Stimulated activated CD8-positive, alpha-beta memory T cell treated with anti-CD3 and anti-CD28 coated beads, Interleukin-15, amount 100 ng/mL, for 48 hours (primary cell): ENCODE measurements at places on chromosomes 3 and 15.

DNA sequence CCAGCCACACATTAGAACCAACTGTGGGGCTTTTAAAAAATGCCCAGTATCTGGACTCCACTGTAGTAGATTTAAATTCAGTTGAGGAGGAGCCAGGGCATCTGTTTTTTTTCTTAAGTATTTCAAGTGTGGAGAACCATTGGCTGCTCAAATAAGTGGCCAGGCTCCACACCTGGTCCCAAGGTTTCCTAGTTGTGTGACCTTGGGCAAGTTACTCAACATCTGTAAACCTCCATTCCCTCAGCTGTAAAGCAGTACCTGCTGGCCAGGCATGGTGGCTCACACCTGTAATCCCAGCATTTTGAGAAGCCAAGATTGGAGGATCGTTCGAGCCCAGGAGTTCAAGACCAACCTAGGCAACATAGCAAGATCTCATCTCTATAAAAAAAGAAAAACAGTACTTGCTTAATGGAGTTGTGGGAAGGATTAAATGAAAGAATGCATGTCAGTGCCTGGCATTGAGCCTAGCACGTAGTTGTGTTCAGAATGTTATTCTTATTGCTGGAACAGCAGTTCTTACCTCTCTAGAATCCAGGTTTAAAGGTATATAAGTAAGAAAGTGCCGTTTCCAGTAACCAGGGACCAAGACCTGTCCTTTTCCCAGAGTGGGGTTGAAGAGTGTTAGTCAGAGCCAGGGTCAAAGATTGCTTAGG is 2.0 kb downstream of the PPP1R14D start:
- no peak for DNase-seq

DNA sequence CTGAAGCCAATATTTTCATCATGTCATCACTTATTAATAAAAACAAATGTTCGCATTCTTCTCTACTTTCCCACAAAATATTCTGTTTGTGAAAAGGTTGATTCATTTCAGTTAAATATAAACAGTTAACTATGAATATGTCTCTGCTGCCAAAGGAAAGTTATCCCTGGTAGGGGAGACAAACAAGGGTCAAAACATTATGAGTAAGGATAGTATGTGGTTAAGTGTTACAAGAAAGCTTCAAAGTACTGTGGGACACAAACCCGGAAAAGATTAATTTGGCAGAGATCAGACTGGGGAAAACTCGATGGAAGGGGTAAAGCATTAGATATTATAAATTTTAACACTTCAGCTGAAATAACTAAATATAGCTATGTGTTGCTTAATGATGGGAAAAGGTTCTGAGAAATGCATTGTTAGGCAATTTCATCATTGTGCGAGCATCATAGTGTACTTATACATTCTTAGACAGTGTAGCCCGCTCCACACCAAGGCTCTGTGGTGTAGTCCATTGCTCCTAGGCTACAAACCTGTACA is 436.5 kb upstream of the TBL1XR1 start:
- no peak for DNase-seq

GRCh38 chr3:179266701-179267211 is 15.8 kb upstream of the KCNMB3 start:
- no peak for DNase-seq

DNA sequence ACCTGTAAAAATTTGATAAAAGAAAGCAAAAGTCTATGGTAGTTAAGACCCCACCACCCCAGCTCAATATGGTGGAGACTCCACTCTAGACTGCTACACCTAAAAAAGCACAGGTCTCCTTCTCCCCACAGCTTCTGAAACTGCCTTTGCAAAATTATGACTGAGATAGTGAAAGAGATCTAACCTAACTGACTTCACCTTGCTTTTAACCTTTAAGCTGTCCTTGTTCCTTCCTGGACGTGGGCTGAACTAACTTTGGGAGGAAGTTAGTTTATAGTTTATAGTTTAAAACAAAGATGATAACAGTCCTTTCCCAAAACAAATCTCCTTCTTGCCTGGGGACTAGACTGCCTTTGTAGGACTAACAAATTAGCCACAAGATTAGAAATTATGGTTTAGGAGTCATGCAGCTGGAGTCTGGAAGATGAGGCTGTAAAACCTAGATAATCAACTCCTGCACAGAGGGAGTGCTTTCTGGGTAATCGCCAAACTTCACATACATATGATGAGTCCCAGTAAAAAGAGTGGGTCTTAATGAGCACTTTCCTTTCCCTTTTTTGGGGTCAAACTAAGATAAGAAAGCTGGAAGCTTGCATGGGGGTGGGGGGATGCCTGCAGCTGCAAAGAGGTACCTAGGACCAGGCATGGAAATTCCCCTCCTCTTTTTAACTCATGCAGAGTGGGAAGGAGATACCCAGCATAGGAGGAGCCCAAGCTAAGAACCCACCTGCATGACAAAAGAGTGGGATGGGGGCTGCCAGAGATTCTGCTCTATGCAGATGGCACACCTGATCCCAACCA is 17.5 kb downstream of the CCR8 start:
- no peak for DNase-seq

DNA sequence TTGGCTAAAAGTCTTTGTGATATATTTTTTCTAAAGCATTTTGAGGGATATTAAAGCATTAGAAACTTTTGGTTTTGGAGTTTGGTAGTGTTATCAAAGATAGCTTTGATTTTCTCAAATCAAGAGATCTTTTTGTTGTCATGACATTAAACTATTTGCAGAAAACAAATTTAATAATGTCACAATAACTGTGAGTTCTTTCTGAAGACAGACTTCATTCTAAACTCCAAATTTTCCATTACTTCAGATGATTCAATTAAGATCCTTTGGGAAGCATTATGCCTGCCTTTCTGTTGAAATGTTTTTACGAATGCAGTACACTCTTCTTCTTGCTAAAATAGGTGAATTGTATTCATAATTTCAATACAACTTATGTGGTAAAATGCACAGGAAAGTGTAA is 145.4 kb downstream of the ALCAM start:
- no peak for DNase-seq

DNA sequence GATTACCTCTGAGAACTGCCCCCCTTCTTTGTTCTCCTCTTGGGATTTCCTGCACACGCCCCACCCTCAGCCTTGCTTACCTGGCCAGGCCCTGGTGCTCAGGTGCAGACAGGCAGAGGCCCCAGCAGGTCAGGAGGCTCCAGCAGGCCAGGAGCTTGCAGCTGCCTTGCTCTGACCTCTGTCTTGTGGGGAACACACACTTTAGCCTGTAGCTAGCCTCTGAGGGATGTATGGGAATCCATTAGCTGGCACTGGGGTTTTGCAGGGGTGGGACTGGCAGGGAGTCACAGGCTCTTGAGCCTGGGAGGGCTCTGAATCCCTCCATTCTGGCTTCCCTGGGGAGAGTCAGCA is 2.7 kb downstream of the SMAD6 start:
- DNase-seq, result no peak

DNA sequence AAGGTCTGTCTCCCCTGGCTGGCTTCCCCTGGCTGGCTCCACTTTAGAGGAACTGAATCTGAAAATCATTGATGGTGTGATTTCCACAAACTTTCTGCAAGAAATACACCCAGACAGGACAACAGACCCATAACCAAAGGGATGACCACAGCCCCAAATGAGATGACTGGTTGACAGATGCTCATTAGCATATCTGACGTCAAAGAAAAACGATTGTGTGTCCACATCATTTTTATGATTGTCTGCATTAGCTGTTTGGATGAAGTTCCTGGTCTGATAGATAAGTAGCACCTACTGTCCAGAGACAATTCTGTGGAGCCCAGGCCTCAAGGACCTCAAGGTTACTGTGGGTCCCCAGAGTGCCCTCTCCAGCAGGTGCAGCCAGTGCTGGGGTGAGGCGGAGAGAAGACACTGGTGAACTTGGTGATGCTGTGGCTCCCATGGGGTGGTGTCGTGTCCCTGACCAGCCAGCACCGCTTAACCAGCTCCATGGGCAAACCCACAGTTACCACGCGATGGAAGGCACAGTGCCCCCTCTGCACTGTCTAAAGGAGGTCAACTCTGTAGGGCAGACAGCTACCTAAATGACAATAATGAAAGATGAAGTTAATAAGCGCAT is 127.4 kb downstream of the NSMCE3 start:
- DNase-seq, result no peak

- DNase-seq, result no peak
These were observed at the start of gene GPR62 for GRCh38 chr3:51955175-51955892. TSS of gene GPR62 (plus strand) at chr3:51955381. CDS start at chr3:51955653, 272 bp downstream.

DNA sequence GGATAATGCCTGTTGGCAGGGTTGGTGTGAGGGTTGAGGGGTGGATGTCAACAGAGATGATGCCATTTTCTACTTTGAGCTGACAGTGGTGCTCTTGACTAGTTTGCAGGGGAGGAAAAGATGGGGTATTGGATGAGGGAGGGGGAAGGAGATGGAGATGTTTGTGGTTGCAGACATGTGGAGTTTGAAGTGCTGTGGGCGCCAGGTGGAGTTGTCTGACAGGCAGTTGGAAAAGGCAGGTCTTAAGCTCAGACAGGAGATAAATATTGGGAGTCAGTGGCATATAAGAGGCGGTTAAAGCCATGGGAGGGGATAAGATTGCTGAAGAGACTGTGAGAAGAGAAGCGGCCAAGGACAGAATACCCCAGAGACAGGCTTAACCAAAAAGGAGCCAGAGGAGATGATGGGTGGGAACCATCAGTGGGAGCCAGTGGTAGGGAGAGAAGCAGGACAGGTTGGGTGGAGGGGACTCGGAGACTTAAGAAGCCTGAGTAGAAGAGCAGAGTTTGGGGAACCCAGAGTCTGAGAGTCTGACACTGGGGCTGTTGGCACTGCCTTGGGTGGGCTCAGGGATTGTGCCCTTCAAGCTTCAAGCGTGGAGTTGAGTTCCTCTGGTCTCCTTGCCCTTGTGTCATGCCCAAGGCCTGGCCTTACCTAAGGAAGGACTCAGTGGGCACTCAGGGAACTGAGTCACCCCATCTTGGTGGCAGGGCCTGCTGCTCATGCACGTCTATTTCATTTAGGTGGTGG is 13.9 kb downstream of the COPG1 start:
- DNase-seq, result no peak

DNA sequence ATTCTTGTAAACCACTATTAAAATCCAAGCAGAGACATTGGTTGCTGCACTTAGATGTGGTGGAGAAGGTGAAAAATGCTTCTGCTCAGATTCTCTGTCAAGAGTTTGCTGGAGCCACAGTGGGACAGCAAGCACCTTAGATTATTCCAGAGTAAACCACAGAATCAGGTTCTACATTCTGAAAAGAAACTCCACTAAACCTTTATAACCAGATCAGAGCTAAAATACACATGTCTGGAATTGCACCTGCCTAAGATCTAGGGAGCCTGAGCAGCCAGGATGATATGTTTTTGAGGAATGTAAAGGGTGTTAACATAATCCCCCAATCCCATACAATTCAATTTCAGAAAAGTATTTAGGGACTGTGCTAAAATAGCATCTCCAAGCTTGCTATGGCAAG is at the start of gene ZPLD1:
Gene ZPLD1 (plus strand): TSS at position 301 of the 400 bp plus-strand sequence. CDS start 3,473 bp downstream, outside the sequence.
- no peak for DNase-seq

DNA sequence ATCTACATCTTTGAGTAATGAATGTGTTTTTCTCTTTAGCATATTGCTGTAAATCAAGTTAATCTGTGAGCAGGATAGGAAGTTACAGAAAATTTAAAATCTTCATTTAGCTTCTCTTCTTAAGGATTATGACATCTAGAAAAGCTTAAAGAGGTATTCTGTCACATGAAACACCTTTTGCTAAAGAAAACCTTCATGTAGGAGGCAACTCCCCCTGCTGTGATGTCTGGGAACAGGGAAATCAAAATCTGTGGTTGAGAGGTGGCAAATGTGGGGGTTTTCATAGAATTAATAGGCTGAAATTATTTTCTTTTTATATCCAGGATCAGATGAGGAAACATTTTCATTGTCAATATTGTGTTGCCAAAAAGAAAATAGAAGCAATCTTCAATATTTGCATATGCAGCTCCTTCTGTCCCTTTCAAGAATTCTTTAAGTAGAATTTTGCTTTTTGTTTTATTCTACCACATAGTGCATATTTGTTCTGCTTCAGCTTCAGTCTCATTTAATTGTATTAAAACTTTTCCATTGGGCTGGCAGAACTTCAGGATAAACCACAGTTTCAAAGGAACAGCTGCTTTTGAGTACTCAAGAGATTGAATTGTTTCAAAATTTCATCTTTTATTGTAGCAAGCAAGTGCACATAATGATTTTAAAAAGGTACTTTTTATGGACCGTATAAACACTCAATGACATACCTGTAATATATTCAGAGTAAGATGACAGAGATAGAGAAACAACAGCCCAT is 128.4 kb downstream of the RAP2B start:
- no peak for DNase-seq
